CD4-positive, alpha-beta T cell (primary cell): ENCODE measurements at places on chromosomes 6 and 20.

GRCh38 chr6:149990661-149991471 is 27.1 kb downstream of the ULBP1 start:
- peaks cover 76% of the 10 kb centered on the region for H3K27me3 ChIP-seq
- no peak overlapping the region for H3K27ac ChIP-seq
- peaks cover 30% of the 10 kb centered on the region for H3K4me1 ChIP-seq
- peak overlapping the region; percentile 47 for H3K4me3 ChIP-seq
- peak; percentile 16 for DNase-seq

GRCh38 chr6:93165850-93166430 is 253.4 kb downstream of the EPHA7 start:
- no peaks in the 10 kb centered on the region for H3K36me3 ChIP-seq
- DNase-seq = no peak

DNA sequence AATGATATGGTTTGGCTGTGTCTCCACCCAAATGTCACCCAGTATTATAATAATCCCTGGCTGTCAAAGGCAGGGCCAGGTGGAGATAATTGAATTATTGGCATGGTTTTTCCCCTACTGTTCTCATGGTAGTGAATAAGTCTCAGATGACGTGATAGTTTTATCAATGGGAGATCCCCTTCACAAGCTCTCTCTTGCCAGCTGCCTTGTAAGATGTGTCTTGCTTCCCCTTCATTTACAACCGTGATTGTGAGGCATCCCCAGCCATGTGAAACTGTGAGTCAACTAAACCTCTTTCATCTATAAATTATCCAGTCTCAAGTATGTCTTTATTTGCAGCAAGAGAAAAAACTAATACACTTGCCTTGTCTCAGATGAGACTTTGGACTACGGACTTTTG is 907.3 kb upstream of the MANEA start:
- H3K36me3 ChIP-seq = no peaks in the 10 kb centered on the region
- no peak overlapping the region for H3K27ac ChIP-seq
- DNase-seq = no peak
- no peak overlapping the region for H3K4me3 ChIP-seq
- no peaks in the 10 kb centered on the region for H3K27me3 ChIP-seq
- H3K4me1 ChIP-seq = no peaks in the 10 kb centered on the region

DNA sequence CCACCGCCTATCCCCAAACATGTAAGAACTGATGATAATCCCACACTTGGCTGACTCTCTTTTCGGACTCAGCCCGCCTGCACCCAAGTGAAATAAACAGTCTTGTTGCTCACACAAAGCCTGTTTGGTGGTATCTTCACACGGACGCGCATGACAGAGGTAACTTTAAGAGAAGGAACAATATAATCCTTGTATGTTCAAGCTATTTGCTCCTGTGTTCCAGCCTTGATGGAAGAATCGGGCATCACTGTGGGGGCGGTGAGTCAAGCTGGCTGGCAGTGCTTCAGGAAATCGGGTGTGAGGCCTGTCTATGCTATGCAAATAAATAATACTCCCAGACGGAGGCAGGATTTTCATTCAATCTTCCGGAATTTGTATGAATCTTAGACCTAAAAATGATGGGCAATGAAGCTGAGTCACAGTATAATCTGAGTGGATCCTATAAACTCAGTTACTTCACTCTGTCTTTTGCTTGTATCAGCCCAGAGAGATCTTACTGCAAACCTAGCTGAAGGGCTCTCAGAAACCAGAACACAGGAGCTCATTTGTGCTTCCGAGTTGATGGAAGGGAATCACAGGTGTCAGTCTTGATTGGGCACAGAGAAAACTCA is 45.2 kb upstream of the NT5E start:
- H3K27me3 ChIP-seq = no peaks in the 10 kb centered on the region
- no peak overlapping the region for H3K27ac ChIP-seq
- no peaks in the 10 kb centered on the region for H3K36me3 ChIP-seq
- peaks cover 26% of the 10 kb centered on the region for H3K4me1 ChIP-seq
- no peak for DNase-seq

GRCh38 chr6:163588220-163588919 is 173.9 kb downstream of the QKI start:
- no peaks in the 10 kb centered on the region for H3K27me3 ChIP-seq
- no peak for DNase-seq
- H3K36me3 ChIP-seq = no peaks in the 10 kb centered on the region
- H3K27ac ChIP-seq = no peak overlapping the region

GRCh38 chr6:127477658-127478057 is 18.5 kb upstream of the KIAA0408 start:
- H3K27ac ChIP-seq = no peak overlapping the region
- H3K27me3 ChIP-seq = no peaks in the 10 kb centered on the region
- no peak for DNase-seq
- H3K4me3 ChIP-seq = no peak overlapping the region
- peaks cover 7% of the 10 kb centered on the region for H3K36me3 ChIP-seq

GRCh38 chr6:45196121-45196520 is 132.0 kb upstream of the RUNX2 start:
- H3K36me3 ChIP-seq = no peaks in the 10 kb centered on the region
- H3K27ac ChIP-seq = no peak overlapping the region
- H3K27me3 ChIP-seq = no peaks in the 10 kb centered on the region
- no peak for DNase-seq

DNA sequence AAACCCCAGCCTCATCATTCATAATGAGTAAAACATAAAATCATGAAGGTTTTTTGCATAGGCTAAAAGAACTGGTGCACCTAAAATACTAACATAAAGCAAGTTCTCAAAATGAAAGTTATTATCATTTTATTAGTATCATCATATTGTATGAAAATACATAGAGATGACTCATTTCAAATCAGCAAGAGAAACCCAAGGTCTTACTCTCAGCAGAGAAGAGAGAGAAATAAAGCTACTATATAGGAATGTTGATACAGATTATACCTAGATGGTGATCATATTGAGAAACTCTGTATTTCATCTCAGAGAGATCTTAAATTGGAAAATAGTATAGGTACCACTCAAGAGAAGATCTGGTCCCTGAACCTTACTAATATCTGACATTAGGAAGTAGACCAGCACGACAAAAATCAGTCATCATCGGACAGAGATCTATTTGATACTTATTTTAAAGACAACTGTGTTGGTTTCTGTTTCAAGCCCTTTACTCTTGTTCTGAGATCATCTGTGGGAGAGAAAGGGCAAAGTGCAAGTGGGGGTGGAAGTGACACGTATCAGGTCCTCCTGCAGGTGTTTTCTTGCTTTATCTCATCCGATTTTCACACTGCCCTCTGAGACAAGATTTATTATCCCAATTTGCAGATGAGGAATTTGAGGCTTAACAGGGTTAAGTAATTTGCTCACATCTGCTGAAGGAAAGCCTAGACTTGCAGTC is 532.3 kb downstream of the MAFB start:
- H3K4me3 ChIP-seq = no peak overlapping the region
- no peak for DNase-seq
- no peak overlapping the region for H3K27ac ChIP-seq
- H3K36me3 ChIP-seq = no peaks in the 10 kb centered on the region
- H3K27me3 ChIP-seq = no peaks in the 10 kb centered on the region

- no peak overlapping the region for H3K27ac ChIP-seq
- peak; percentile 82 for DNase-seq
- no peaks in the 10 kb centered on the region for H3K36me3 ChIP-seq
- H3K4me1 ChIP-seq = peaks cover 8% of the 10 kb centered on the region
Observed at GRCh38 chr6:125066964-125067363, 86.6 kb upstream of the TPD52L1 start.
